ENCODE measurements at places on chromosomes 11 and 22. TPM values are rescaled to one million over a fixed set of nuclear protein-coding genes. Genes with fewer than 3 reads are reported as not detected.

DNA sequence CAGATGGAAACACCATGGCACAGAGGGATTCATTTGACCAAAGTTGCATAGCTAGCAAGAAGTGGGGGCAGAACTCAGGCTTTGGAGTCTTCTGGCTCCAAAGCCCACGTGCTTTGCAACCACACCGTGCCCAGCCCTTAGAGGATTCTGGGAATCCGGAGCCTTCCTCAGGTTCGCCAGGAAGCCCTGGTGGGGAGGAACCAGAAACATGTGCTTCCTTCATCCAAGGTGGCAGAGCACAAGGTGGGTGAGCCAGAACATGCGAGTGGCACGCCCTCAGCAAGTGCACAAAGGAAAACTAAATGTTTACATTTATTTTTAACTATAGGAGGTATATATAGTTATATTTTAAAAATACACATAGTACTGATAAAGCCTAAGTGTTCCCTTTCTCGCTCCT is 151.9 kb upstream of the NECTIN1 start:
- ATAC-seq = no peak

- peak; percentile 72 for ATAC-seq
These were observed 53.9 kb upstream of the CEP126 start for GRCh38 chr11:101860696-101861427.

DNA sequence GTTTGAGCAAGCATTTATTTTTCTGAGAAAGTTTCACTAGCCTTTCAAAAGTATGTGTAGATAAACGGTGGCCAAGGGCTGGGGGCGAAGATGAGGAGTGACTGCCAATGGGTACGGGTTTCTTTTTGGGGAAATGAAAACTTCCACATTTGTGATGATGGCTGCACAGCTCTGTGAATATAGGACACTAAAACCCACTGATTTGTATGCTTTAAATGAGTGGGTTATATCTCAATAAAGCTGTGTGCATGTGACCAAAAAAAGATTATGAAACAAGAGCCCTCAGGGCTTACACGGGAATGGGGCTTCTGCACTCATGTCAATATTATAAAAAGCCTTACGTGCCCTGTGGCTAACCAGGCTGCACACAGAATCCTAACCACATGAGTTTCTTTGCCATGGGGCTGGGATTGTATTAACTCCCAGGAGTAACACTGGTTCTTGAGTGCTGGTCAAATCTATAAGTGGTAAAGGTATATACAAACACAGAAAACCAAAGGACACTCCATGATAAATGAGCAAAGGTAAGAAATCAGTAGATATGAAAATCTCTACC is 31.3 kb downstream of the ABCC8 start:
- no peak for ATAC-seq

Gene LMO2
- total RNA-seq = 11.7 TPM

- ATAC-seq = no peak
These were observed 243.4 kb downstream of the MIAT start for GRCh38 chr22:26900787-26901186.

- ATAC-seq = no peak
These were observed 41.3 kb upstream of the RDX start for GRCh38 chr11:110337570-110338193.

DNA sequence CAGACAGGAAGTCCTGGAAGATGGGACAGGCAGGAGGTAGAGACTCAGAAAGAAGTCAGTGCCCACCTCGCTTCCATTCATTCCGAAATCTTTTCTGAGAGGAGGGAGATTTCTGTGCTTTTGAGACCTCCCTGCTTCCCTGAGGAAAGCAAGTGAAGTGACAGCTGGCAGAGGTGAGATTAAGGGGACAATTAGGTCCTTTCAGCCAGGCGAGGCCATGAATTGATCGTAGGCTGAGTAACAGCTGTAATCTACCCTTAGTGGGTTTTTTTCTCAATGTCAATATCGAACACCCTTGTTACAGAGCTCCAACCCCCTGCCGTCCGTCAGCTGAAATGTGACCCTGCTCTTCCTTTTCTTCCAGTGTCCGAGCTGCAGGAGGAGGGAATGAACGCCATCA is 96.0 kb downstream of the PARVA start:
- ATAC-seq = no peak

Gene MRGPRX4
- not detected for total RNA-seq

DNA sequence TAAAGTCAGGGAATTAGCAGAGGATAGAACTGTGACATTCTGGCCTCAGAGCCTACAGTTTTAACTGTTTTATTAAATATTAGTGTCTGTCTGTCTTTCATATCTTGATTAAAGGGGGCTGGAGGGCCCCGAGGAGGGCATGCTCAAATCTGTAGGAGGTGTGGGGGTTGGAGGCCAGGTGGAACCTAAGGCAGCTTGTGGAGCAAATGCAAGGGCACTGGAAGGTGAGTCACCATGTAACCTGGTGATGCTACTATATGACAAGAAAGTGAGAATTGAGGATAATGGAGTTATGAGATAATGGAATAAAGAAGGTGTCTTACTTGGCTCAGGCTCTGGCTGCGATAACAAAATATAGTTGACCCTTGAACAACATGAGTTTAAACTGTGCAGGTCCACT is 27.3 kb upstream of the TMEM86A start:
- no peak for ATAC-seq

- peak; percentile 88 for ATAC-seq
These were observed 39.7 kb downstream of the TPBGL start for GRCh38 chr11:75280227-75280701.

DNA sequence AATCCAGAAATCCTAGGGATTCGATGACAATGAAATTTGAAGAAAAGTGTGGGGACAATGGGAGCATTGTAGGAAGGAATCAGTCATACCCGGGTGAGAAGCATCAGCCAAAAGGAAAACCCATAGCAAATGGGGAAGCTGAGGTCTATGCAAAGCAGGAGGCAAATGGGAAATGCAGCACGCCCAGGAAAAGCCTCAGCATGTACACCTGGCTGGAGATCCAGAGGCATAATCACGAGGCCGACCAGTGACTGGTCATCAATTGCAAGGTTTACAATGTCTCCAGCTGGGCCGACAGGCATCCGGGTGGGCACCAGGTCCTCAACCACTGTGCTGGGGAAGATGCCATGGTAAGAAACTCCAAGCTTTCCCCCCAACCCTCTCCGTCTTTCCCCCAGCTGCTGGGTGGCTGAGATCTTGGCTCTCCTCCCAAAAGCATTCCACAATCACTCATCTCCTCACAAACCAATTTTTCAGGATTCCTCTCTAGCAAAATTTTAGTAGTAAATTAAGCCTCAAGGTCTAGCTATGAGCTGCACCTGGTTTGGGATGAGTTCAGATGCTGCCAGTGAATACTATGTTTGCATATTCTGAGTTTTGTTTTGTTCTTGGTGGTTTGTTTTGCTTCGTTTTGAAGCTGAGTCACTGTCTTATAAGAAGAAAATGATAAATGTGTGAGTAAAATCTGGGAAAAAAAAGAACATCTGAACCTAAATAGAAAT is 98.0 kb upstream of the OR5AK2 start:
- ATAC-seq = peak; percentile 25

GRCh38 chr11:94757037-94757735 is 11.0 kb upstream of the AMOTL1 start:
- no peak for ATAC-seq

DNA sequence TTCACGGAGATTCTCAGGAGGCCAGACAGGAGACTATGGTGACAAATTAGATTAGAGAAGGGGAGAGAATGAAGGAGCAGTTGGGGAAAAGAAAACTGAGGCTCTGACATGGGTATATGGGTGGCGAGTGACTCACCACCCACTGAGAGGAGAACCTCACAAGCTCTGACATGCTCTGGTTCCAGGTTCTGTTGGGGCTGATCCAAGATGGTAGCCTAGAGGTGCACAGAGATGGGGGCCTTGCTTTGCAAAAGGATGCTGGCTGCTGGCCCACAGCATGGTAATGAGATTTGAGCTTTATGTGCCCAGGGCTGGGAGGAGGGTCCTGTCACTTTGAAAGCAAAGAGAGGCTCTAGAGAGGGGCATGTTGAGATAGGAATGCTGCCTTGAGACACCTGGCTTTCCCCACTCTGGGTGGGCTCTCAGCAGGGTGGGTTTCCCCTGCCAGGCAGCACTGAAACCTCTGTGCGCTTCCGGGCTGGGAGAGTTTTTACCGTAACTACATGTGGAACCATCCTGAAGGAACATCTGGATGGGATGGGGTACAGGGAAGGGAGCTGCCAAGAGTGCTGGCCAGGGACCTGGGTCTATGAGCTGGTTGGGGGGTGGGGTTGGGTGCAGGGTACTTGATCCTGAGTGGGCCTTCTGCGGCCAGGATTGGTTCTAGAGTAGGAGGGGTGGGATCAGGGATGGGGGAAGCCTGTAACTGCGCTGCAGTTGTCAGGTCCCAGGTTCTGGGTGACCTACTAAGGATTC is 1.2 kb upstream of the GRK2 start:
- peak; percentile 35 for ATAC-seq

GRCh38 chr11:65468874-65469333 is 29.9 kb upstream of the MALAT1 start:
- ATAC-seq = peak; percentile 83

DNA sequence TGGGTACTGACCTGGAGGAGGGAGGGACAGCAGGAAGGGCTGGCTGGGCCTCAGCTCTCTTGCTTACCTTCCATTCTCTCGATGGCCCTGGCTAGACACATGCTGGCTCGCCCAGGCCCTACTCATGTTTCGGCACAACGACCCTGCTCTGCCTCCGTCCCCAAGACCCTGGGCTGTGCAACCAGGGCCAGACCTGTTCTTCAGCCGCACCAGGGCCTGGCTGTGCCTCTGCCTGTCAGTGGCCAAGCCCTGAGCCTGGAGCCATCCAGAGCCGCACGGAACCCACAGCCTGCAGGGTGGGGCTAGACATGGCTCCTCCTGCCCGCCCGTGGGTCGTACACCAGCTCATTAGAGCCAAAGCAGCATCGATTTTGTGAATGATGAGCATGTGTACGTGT is 47.5 kb downstream of the RTN4R start:
- ATAC-seq = no peak

Gene APOL5
- total RNA-seq = not detected

DNA sequence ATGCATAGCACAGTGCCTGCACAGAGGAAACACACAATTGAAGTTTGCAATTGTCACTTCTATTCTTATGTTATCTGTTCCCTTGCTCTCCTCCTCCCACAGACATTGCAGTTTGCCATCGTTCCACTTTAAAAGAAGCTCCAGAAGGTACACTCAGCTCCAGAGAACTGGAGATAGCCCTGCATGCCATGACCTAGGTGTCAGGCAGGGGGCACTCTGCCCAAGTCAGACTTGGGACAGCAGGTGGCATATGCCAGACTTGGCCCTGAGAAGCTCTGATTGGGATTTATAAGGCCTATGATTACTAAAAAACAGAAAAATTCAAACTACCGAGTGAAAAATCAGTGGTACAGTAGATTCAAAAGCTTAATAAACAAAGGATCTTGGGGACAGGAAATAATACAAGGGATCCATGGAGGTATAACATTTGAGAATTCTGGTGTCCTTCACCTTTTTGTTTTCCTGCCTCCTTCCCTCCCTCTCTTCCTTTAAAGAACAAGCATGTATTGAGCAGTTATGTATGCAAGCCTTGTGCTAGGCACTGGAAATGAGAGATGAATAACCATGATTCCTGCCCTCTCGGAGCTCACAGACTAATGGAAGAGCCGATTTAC is 40.0 kb downstream of the TENM4 start:
- peak; percentile 90 for ATAC-seq

GRCh38 chr11:92149996-92150395 is 74.6 kb upstream of the FAT3 start:
- no peak for ATAC-seq

Gene IL18
- 41.8 TPM for total RNA-seq

- ATAC-seq = no peak
These were observed 138.9 kb upstream of the MTNR1B start for GRCh38 chr11:92830377-92831155.

GRCh38 chr11:67287355-67288197 is 1.5 kb upstream of the ANKRD13D start:
- ATAC-seq = no peak

Gene CADM1
- 8.8 TPM for total RNA-seq

GRCh38 chr11:117720061-117720511 is 76.9 kb downstream of the DSCAML1 start:
- no peak for ATAC-seq

Gene NF2
- 32.3 TPM for total RNA-seq

Gene CBX7
- 4.5 TPM for total RNA-seq

GRCh38 chr22:37552524-37553163 is 7.6 kb upstream of the CDC42EP1 start:
- ATAC-seq = peak; percentile 23

Gene C11orf42
- not detected for total RNA-seq

DNA sequence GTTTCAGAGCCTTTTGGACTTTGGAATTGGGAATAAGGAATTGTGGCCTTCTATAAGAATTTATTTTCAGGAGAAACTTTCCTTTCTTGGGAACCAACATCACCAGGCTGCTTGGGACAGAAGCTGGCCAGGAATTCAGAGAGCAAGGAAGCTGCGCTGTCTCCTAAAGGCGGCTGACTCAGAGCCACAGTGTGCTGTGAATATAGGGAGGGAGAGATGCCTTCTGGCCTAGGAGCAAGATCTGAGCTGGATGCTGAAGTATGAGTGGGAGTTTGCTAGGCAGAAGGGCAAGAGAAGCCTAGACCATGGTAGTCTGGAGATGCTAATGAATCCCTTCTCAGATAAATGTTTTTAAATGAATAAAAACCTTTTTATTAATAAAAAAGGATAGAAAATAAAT is 213.7 kb upstream of the TBCEL start:
- no peak for ATAC-seq

GRCh38 chr11:75031224-75031753 is 42.6 kb downstream of the NEU3 start:
- ATAC-seq = peak; percentile 20

DNA sequence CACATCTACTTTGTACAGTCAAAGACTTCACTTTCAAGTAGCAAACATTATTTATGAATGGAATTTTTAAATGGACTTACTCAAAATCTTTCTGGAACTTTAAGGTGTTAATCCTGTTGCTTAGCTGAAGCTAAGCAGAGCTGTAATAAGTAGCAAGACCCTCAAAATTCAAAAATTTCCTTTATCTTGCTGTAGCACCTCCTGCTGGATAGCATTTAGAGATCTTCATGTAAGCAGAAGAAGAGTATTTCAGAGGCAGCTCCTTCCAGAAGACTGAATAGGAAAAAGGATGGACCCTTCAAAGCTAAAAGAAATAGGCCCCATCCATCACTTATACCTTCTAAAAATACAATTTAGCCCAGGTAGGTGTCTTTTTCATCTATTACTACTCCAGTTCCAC is 3.4 kb downstream of the PHF21A start:
- no peak for ATAC-seq
